ENCODE measurements at places on chromosomes 6 and 20.

DNA sequence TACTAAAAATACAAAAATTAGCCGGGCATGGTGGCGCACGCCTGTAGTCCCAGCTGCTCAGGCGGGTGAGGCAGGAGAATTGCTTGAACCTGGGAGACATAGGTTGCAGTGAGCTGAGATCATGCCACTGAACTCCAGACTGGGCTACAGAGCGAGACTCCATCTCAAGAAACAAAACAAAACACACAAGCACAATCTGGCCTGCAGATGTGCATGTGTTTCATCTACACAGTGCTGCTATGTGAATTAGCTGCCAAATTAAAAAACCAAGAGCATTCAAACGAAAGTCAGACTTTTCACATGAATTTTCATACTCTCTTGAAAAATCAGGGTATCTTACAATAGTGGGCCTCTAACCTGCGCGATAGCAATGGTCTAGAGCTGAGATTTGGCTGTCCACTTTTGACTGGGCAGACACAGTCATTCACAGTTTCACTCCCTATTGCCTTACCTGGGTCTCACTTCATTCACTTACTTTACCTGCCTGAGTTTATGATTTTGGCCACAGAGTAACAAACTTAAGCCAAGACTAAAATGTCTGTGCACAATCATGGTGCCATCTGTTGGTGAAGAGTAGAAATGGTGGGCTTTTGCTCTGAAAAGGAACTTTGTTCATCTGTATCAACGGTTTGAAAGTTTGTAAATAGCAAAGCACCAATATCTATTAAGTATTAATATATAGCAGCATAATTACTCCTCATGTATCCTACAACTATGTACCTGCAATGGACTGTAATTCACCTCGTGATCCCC is 138.5 kb upstream of the UST start:
- no peak for DNase-seq

DNA sequence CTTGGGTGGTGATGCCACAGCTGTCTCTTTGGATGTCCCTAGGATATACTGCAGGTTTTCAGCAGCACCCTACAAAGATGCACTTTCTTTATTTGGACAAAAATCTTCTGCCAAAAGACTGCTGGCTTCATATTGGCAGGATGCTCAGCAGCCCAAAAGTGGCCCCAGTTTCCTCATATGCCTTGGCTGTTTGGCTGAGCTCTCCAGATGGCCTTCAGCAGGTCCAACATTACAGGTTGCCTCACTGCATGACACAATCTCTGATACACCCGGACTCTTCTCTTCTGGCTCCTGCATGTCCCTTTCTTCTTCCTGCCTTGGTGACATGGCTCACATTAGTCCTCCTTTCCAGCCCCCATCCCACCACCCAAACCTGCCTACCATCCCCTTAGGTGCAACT is 323.7 kb upstream of the CDH4 start:
- DNase-seq = no peak

DNA sequence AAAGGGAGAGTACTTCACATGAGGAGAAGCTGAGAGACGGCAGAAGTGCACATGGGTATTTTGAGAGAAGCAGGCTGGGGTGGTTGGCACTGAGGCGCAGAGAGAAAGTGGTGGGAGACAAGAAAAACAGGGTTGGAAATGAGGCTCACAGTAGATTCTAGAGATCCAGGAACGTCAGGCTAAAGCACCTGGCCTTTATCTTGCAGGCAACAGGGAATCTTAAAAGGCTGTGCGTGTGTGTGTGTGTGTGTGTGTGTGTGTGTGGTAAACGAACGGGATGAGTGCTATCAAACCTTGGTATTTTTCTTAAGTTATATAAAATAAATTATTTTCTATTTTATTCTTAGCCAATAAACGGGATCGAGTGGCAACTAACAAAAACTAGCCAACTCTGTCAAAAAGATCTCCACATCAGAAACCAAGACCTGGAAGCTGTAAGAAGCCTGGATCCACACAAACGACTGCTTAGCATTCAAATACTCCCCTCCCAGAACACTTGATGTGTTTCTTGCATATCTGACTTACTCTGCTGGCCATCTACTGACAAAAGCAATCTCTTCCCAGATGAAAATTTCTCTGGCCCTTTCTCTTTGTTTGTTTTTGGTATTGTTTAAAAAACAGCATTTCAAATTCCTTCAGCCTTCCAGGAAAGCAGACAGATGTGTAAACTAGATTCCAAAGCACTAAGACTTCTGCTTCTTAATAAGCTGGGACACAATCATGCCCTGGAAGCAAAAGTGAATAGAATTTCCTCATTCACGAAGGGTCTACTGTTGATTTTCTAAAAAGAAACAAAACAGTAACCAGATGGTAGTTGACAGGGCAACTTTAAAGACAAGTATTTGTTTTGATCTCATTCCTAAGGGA is 44.8 kb upstream of the FABP7 start:
- no peak for DNase-seq

DNA sequence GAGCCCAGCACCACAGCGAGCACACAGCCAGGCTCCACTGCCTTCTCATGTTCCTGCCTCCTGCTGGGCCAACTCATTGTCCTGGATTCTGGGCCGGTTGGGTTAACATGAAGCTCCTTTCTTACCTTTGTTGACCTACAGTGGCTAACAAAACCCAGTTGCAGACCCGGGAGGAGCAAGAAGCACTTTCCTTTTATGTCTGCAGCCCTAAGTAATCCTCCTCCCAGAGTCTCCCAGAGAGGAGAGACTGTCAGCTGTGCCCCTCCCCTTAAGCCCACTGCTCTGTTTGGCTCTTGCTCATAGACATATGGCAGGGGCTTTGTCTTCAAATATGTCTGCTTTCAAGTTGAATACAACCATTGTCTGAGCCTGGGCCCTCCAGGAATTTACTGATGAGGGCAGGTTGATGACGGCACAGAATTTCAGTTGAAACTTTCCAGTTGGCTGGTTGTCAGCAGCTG is 55.2 kb downstream of the PSMB1 start:
- DNase-seq = no peak

- no peak for DNase-seq
Measured at GRCh38 chr20:3470208-3470626, 601 bp upstream of the ATRN start.

- no peak for DNase-seq
Measured at GRCh38 chr6:129853996-129854711, 7.0 kb downstream of the TMEM244 start.

GRCh38 chr20:61964675-61965605 is 100.7 kb downstream of the TAF4 start:
- DNase-seq = no peak

DNA sequence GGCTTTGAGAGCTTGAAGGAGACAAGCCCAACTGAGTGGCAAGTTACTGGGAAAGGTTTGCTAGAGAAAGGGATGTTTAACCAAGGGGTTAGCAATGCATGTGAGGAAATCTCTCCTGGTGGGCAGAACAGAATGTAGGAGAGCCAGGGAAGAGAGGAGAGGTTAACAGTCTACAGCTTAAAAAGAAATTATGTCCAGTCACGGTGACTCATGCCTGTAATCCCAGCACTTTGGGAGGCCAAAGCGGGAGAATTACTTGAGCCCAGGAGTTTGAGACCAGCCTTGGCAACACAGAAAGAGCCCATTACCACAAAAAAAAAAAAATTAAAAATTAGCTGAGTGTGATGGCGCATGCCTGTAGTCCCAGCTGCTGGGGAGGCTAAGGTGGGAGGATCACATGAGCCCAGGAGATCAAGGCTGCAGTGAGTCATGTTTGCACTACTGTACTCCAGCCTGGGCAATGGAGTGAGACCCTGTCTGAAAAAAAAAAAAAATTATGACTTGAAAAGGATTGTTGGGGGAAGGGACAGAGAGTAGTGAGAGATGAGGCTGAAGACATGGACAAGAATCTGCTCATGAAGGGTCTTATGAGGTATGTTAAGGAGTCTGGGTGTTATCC is 264.9 kb downstream of the TBC1D7 start:
- no peak for DNase-seq
